ENCODE measurements at places on chromosomes 13 and 19.

DNA sequence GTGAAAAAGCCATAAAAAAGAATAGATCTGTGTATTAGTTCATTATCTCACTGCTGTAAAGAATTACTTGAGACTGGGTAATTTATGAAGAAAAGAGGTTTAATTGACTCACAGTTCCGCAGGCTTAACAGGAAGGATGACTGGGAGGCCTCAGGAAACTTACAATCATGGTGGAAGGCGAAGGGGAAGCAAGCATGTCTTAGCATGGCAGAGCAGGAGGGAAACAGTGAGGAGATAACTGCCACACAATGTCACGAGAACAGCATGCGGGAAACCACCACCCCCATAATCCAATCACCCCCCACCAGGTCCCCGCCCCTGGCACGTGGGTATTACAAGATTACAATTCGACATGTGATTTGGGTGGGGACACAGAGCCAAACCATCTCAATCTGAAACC is 39.1 kb upstream of the EEF1AKMT1 start:
- no peak for DNase-seq

DNA sequence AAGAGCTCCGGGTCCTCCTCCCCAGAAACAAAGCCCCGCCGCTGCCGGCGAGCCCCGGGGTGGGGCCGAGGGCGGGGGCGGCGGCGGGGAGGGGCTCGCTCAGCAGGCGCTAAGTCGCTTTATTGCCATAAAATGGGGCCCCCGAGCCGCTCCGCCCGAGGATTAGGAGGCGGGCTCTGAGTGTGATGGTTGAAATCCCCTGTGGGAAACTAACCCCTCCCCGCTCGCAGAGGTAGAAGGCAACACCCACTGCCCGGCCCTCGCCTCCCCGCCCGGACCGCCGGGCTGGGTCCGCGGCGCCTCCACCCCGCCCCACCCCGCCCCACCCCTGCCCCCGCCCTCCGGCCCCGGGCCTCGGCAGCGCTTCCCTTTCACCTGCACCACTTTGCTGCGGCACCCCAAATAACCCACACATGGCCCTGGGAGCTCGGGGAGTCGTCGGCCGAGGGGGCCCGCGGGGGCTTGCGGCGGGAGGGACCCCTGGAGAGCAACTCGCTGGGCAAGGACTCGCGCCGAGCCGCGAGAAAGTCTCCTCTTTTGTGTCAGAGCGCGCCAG is at the start of gene KLF12:
KLF12 (minus strand) TSS at position 184 of the 556 bp plus-strand sequence.
- DNase-seq = peak; percentile 77

DNA sequence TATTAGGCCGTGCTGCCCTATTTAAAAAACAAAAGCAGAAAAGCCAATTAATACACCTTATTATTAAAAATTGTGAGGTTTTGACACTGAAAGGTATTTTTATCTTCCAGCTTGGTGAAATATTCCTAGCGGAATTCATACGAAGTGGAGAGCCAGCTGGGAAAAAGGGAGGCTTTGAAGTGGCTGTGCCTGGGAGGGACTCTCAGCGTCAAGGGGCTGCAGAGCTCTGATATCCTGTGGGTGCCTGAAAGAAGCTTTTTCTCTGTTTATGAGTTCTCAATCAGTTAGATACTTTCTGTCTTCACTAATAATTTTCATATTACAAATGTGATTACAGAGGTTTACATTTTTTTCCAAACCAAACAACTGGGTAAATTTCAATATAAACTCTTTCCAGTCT is 140.2 kb upstream of the MIR17HG start:
- no peak for DNase-seq

DNA sequence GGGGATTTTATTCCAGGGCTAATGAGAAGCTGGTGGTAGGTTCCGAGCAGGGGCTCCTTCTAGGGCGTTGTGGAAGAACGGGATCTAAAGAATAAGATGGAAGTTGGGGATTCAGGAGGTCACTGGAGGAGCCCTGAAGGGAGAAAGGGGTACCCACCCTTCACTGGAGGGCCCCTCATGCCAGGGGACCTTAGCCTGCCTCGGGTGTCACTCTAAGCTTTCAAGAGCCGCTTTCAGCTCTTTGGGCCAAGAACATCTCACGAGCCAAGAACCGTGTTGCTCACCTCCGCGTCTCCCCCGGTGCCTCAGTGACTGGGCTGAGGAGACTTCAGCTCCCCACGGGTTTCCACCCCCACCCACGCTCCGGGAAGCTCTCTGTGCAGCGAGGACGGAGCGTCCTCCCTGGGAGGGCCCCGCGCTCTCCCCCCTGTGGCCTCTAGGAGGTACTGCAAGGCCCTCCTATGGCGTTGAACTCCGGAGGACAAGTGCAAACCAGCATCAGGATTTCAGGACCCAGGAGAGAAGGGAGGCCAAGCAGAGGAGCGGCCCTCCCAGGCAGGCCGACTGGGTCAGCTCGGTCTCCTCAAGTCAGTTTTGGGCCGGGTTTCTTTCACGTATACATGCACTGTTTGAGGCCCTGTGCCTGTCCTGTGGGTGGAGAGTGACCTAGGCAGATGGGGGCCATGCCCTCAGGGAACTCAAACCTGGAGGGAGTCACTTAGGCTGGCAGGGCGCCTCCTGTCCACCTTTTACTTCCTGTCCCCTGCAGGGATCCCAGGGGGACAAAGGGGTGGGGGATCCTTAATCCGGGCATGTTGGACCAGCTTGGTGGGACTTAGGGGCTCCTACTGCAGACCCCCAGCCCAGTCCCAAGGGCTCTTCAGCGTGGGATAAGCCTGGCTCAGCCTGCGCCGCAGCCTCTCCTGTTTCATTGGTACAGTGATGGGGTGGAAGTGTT is 5.1 kb upstream of the KRTDAP start:
- peak; percentile 42 for DNase-seq

DNA sequence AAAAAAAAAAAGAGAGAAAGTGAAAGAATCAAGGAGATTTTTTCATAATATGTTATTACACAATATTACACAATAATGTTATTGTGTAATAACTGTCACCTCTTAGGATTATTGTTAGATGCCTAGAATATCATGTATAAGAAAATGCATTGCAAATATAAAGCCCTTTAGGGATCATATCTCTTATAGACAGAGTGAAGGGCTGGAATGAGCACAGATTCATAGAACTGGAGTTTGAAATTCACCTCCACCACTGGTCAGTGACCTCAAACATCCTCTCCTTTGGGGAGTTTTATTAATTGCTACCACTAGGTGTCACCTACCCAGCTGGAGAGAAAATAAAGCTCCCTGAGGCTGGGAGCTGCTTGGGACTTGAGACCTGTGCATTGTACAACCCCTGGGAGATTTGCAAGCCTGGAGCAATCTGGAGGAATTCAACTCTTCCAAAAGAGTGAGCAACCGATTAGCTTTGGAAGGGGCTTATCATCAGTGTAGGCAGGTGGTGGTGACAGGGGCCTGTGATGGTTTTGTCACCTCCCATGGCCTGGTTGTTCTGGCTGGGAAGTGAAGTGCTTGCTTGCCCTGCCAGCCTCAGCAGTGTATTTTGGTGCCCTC is 30.3 kb upstream of the FRY start:
- DNase-seq = no peak

DNA sequence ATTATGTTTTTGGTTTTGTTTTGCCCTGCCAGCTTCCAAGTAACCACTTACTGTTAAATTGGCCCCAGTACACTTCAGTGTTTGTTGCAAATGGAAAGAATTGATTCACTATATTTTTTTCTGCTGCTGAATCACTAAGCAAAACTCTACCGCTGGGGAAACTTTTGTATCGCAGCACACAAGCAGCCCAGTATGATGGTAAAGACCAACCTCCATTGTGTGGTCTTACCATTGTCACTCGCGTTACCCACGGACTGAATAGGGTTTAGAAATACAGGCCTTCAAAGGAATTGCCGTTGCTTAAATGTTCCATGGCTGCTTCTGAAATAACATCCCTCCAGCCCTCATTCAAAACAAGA is 7.9 kb downstream of the SPATA13 start:
- no peak for DNase-seq

DNA sequence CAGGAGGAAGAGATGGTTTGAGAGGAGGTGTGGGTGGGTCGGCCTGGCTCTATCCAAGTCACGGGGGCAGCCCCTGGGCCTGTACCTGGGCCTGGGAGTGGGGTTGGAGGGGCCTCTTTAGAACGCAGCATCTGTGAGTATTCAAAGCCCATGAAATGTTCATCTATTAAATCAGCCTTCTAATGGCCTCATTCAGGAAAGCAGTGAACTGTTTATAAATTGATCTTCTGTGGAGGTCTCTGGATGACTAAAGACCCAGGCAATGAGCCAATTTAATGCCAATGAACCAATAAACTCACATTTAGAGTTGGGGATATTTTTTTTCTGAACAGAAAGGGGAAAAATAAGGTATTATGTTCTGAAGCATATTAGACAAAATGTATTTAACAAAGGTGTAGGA is 19.9 kb upstream of the GGACT start:
- no peak for DNase-seq

GRCh38 chr19:12494260-12494860 is 9.7 kb upstream of the ZNF709 start:
- no peak for DNase-seq

- no peak for DNase-seq
These were observed 1.2 kb downstream of the ITPKC start for GRCh38 chr19:40717880-40718773.

DNA sequence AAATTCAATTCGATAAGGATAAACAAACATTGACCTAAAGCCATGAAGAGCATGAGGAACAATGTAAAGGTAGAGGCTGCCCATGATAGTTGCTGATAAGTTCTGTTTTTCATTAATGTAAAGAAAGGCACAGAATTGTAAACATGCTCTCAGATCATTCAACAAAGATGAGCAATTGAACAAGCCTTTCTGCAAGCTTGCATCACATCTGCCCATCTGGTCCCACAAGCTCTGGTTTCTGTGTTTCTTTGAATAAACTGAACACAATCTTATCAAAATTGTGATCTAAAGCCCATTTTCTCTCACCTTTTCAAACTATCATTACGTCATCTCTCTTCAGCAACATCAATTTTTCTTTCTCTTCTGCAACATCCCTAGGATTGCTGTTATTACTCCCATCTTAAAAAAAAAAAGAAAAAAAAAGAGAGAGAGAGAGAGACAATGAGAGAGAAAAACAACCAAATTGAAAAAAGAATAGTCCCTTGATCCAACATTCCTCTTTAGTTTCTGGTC is 487.2 kb upstream of the GPC6 start:
- DNase-seq = no peak

- no peak for DNase-seq
These were observed 904.8 kb upstream of the PCDH20 start for GRCh38 chr13:62320129-62321108.

DNA sequence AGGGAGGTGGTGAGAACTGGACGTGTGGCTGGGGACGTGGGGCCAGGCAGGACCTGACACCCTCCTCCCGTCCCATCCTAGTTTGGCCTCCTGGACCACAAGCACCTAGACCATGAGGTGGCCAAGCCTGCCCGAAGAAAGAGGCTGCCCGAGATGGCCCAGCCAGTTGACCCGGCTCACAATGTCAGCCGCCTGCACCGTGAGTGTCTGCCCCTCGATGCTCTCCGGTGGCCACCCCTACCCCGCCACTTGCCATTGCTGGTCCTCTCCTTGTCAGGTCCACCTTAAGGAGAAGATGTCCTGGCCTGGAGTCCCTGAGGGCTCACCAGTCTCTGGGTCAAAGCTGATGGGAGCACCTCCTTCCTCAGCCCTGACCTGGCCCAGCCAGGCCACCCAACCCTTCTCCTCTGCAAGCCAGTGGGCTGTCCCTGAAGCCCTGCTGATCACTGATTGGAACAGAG is 2.2 kb downstream of the ANGPTL4 start:
- DNase-seq = no peak

GRCh38 chr19:56105090-56105701 is 15.9 kb downstream of the ZNF787 start:
- peak; percentile 38 for DNase-seq

DNA sequence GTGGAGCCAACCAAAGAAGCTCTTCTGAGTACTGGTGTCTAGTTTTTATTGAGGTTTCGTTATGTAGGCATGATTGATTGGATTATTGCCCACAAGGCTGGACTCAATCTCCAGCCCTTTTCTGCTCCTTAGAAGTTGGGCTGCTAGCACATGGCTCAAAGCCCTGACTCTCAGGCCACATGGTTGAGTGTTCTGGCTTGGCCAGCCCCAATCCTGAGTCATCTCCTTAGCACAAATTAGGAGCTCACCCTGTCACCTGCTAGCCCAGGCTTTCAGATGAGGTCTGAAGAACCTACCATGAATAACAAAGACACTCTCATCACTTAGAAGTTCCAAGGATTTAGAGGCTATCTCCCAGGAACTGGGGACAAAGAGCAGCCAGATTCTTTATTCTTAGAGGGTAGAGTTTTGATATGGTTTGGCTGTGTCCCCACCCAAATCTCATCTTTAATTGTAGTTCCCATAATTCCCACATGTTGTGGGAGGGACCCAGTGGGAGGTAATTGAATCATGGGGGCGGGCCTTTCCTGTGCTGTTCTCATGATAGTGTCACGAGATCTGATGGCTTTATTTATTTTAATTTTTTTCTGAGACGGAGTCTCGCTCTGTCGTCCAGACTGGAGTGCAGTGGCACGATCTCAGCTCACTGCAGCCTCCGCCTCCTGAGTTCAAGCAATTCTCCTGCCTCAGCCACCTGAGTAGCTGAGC is 11.3 kb downstream of the DPY19L3 start:
- no peak for DNase-seq

DNA sequence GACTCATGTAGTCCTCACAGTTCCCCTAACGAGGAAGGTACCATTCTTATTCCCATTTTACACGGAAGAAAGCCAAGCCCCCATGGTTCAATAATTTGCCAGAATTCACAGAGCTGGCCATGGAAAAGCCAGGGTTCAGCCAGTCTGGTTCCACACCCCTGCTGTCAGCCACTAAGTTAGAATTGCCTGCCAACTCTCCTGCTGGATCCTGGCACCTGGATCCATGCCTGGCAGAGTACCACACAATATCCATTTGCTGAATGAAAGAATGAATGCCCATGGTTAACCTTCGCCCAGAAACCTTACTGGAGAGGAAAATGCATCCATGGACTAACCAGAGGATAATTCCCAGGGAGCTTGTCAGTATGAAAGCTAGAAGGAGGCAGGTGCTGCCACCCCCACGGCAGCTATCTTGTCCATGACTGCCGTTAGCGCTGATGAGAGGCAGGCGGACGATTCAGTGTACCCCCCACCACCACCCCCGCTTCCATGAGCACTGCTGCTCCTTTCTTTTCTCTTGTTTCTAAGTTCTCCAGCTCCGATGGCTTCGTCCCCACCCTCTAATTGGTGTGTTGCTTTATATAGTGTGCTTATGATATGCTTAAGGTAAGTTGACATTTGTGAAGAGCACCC is 114.5 kb downstream of the SLC7A1 start:
- no peak for DNase-seq

DNA sequence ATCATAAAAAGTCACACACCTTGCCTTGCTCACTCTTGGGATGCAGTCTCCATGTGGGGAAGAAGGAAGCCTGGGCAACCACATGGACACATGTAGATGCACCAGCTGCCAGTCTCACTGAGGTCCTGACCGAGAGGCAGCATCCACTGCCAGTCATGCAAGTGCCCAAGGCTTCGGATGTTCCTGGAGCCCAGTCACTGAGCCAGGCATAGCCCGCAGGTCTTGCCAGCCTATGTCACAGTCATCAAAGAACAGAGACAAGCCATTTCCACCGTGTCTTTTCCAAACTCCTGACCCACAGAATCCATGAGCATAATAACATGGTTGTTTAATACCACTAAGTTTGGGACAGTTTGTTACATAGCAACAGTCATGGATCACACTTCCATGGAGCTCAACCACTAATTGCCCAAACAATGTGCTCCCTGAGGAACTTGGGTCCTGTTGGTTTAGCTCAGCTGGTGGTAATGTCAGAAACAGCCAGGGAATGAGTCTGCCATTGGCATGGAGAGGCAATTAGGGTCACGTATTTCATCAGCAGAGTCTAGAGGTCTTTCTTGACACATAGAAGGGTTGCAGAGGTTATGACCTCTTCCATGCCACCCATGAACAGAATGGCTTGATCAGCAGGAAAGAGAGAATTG is 21.5 kb downstream of the STARD13 start:
- DNase-seq = no peak

Data from stimulated activated CD4-positive, alpha-beta T cell treated with anti-CD3 and anti-CD28 coated beads, Interleukin-15, amount 100 ng/mL, for 1 hour (primary cell).